Progenitor cell of endocrine pancreas (in vitro differentiated cells): ENCODE measurements at places on chromosomes 7 and 10.

DNA sequence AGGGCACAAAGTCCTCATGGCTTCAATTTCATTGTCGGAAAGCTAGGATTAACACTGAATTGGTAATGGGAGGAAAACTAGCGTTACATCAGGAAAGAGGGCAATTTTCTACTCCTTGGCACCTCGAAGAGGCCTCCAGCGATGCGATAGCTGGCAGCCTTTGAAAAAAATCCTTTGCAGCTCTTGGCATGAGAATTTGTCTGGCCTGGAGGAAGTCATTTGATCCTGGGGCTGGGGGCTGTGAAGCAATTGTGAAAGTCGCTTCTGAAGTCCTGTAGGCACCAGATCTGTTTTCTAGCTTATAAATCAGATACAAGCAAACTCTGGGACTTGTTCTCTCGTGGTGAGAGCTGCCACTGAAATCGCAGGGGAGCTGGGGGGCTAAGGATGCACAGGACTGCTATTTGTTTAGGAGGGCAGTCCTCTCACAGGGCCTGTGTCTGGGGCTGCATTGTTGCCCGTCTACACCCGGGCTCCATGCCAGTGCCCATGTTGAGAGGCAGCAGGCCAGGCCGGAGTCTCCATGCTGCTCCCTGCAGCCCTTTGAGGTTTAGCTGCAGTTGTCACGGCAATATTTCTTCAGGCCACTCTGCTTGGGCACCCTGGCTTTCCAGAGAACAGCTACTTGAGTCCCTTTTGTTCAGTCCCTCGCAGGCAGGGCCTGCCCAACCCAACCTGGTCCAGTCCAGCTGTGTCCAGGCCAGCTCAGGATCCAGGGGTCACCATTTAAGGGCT is 206.8 kb upstream of the LYZL1 start:
- H3K27ac ChIP-seq, result peak overlapping the region; percentile 20
- no peak for DNase-seq
- H3K27me3 ChIP-seq, result no peaks in the 10 kb centered on the region
- no peak overlapping the region for H3K4me3 ChIP-seq
- no peaks in the 10 kb centered on the region for H3K36me3 ChIP-seq

DNA sequence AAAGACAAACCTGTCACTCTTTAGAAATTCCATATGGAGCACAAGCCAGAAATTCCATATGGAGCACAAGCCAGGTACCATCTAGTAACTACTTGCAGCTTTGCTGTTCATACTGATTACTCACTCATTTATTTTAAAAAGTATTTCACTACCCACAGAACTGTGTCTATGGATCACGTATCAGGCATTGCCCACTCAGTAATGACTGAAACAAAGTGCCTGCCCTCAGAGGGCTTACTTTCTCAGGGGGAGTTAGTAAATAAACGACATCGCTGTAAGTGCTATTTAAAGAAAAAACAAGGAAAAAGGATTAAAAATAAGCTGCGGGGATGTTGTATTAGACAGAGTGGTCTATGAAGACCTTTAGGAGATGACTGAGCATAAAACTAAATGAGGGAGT is 170.9 kb downstream of the GALNT11 start:
- no peak overlapping the region for H3K4me3 ChIP-seq
- peaks cover 37% of the 10 kb centered on the region for H3K36me3 ChIP-seq
- DNase-seq, result no peak

DNA sequence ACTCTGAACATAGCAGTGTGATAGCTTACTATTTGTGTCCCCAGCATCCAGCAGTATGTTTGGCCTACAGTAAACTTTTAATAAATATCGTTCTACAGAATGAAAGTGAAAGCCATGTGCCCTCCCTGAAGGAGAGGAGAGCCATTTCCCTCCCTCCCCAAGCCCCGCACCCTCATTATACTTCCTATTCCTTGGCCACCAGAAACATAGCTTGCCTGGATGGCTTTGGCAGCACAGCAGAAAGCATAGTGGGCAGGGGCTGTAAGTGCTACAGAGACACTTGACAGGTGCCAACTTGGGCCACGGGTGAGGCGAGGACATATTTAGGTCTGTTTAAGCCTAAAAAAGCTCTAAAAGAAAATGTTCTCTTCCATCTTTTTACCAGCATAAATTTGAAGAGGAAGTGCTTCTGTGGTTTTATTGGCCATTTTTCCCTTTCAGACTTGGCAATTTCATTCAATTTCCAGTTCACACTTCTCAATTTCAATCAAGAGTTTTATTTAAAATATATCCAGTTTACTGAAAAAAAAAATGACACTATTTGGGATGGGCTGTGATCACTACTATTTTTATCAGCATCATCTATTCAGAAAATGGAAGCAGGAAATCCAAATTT is 12.7 kb downstream of the HHEX start:
- no peak for DNase-seq
- H3K4me1 ChIP-seq, result peaks cover 20% of the 10 kb centered on the region
- H3K4me3 ChIP-seq, result no peak overlapping the region
- H3K27me3 ChIP-seq, result peaks cover 5% of the 10 kb centered on the region
- no peaks in the 10 kb centered on the region for H3K36me3 ChIP-seq

DNA sequence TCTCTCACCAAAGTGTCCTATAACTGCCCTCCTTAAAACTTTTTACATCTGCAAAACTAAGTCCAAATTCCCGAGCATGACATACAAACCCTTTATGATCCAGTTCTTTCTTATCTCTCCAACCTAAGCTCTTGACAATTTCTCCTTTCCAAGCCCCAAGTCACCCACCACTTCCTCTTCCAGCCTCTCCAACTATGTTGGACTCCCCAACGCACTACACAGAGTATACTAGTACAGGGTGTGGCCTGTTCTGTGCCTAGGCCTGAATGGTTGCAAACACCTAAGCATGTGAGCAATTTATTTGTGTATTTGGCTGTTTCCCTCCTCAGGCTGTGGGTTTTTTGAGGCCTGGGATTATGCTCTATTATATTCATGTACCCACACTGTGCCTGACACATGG is 101.2 kb upstream of the APBB1IP start:
- peaks cover 7% of the 10 kb centered on the region for H3K4me1 ChIP-seq
- peaks cover 5% of the 10 kb centered on the region for H3K27me3 ChIP-seq
- no peak overlapping the region for H3K27ac ChIP-seq
- H3K36me3 ChIP-seq, result peaks cover 5% of the 10 kb centered on the region
- no peak for DNase-seq

DNA sequence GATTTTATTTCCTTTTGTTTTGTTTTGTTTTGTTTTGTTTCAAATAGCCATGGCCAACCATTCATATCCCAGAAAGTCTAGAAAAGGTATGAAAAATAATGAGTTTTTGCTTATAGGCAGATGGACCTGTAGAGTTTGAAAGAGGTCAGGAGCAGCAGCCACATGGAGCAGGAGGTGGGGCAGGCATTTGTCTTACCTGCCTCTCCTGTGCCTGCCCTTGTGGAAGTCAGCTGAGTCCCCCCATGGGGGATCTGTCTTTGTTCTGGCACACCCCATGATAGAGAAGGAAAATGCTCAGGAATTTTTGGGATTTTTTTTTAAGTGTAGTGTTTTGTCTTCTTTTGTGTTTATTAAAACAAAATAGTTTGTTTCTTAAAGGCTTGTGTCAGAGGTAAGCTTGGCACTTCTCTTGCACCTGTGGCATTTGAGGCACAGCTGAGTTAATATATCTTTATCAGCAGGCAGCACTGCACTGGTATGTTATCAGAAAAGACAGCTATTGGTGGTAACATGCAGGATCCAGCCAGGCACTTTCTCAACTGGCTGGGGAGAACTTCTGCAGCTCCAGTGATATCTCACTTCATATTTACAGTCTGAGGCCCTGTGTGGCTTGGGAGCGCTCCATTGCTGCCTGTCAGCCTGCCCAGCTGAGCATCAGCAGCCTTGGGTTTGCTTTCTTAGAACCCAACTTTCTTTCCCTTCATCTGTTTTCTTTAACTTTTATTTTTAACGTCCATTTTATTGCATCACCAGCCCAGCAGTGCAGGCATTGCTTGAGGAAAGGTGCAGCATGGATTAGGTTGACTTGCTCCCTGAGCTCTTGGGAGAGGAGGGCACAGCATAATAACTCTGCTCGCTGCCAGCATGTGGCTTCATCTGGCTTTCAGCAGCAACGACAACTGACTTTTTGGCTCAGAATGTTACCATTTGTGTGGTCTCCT is 44.4 kb downstream of the LRRC4 start:
- no peaks in the 10 kb centered on the region for H3K27me3 ChIP-seq
- peaks cover 44% of the 10 kb centered on the region for H3K4me1 ChIP-seq
- H3K27ac ChIP-seq, result peak overlapping the region; percentile 76

- DNase-seq, result no peak
- no peak overlapping the region for H3K27ac ChIP-seq
- H3K4me1 ChIP-seq, result peaks cover 5% of the 10 kb centered on the region
- no peak overlapping the region for H3K4me3 ChIP-seq
Observed at GRCh38 chr7:127207806-127208205, 44.9 kb downstream of the GRM8 start.

GRCh38 chr7:87564296-87564963 is 36.3 kb downstream of the ABCB1 start:
- DNase-seq, result no peak
- H3K27ac ChIP-seq, result no peak overlapping the region
- no peaks in the 10 kb centered on the region for H3K27me3 ChIP-seq
- H3K4me3 ChIP-seq, result no peak overlapping the region

DNA sequence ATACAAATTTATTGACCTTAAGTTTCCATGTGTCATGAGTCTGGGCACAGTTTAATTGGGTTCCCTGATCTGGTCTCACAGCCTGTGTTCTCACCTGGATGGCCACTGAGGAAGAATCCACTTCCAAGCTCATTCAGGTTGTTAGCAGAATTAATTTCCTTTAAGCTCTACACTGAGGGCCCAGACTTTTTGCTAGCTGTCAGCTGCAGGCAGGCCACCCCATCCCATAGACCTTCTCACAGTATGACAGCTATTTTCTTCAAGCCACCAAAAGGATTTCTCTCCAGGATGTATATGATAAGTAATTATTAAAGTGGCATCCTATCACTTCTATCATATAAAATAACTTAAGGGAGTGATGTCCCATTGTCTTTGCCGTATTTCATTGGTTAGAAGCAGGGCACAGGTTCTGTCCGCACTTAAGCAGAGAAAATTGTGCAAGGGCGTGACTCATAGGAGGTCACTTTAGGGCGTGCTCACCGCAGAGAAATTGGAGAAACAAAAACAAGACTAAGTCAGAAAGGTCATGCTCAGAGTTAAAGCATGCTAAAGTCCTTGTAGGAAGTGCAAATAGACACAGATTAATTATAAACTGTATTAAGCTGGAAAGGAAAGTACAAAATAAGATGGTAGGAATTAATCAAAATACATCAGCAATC is 109.9 kb downstream of the AHR start:
- H3K4me3 ChIP-seq, result no peak overlapping the region
- H3K4me1 ChIP-seq, result no peaks in the 10 kb centered on the region
- DNase-seq, result no peak
- no peaks in the 10 kb centered on the region for H3K27me3 ChIP-seq

- no peak for DNase-seq
- H3K4me3 ChIP-seq, result no peak overlapping the region
Observed at GRCh38 chr10:16945593-16945992, 128.4 kb upstream of the RSU1 start.

GRCh38 chr7:124205526-124205925 is 172.7 kb upstream of the TMEM229A start:
- no peak overlapping the region for H3K4me3 ChIP-seq
- H3K27me3 ChIP-seq, result no peaks in the 10 kb centered on the region
- no peak overlapping the region for H3K27ac ChIP-seq
- H3K4me1 ChIP-seq, result no peaks in the 10 kb centered on the region

GRCh38 chr7:158943234-158943633 is 86.9 kb downstream of the DYNC2I1 start:
- no peak overlapping the region for H3K4me3 ChIP-seq
- no peaks in the 10 kb centered on the region for H3K27me3 ChIP-seq
- no peaks in the 10 kb centered on the region for H3K4me1 ChIP-seq

GRCh38 chr10:113423981-113424721 is 128.7 kb upstream of the HABP2 start:
- no peak overlapping the region for H3K27ac ChIP-seq
- peaks cover 2% of the 10 kb centered on the region for H3K36me3 ChIP-seq
- peaks cover 85% of the 10 kb centered on the region for H3K27me3 ChIP-seq
- H3K4me3 ChIP-seq, result no peak overlapping the region
- DNase-seq, result no peak
- peaks cover 6% of the 10 kb centered on the region for H3K4me1 ChIP-seq

DNA sequence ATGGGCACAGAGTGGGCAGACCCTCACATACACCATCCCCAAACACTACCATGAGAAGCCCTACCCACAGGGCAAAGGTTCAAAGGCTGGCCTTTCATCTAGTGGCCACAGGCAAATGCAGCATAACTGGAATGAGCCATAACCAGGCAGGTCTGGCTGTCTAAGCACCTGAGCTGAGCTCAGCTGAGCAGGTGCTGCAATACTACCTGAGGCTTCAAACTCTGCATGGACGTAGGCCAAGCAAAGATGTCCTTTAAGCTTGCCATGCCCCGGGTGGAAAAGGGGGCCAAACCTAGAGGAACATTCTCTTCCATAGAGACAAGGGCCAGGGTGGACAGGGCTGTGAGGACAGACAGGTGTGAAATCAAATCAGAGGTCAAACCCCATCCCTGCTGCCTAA is 65.3 kb upstream of the CAMK2B start:
- H3K4me3 ChIP-seq, result no peak overlapping the region
- peaks cover 10% of the 10 kb centered on the region for H3K36me3 ChIP-seq
- H3K27me3 ChIP-seq, result no peaks in the 10 kb centered on the region
- H3K4me1 ChIP-seq, result no peaks in the 10 kb centered on the region
- DNase-seq, result no peak
- H3K27ac ChIP-seq, result no peak overlapping the region

DNA sequence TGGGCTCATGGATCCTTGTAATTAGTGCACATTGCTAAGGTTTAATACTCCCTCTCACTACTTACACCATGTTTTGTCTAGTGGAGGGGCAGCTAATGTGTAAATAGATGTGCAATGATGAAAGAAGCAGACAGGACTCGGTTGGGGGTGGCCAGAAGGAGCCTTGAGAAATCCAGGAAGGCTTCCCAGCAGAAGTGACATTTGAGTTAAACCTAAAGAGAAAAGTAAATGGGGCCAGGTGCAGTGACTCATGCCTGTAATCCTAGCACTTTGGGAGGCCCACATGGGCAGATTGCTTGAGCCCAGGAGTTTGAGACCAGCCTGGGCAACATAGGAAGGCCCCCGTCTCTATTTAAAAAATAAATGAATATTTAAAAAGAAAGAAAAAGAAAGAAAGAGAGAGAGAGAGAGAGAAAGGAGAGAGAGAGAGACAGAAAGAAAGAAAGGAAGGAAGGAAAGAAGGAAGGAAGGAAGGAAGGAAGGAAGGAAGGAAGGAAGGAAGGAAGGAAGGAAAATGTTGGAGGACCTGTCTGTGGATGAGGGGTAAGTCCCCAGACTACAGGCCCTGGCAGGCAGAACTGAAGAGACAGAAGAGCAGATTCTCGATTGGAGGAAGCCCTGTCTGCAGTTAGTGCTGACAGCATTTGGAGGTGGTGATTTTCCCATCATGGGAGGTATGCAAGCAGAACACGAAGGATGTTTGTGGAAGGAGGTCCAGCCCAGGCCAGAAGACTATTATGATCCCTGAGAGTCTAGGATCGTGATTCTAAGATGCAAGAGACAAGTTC is 3.6 kb downstream of the ELN start:
- no peak overlapping the region for H3K4me3 ChIP-seq
- no peak for DNase-seq

GRCh38 chr7:28024786-28025334 is 155.7 kb downstream of the JAZF1 start:
- H3K36me3 ChIP-seq, result no peaks in the 10 kb centered on the region
- DNase-seq, result no peak
- H3K4me1 ChIP-seq, result peaks cover 1% of the 10 kb centered on the region
- peaks cover 6% of the 10 kb centered on the region for H3K27me3 ChIP-seq
- no peak overlapping the region for H3K4me3 ChIP-seq
